GDM1 (cell line): ENCODE measurements at places on chromosomes 2 and 18.
A peak's percentile ranks its signal among the peaks of the same experiment; 100 is the strongest.

DNA sequence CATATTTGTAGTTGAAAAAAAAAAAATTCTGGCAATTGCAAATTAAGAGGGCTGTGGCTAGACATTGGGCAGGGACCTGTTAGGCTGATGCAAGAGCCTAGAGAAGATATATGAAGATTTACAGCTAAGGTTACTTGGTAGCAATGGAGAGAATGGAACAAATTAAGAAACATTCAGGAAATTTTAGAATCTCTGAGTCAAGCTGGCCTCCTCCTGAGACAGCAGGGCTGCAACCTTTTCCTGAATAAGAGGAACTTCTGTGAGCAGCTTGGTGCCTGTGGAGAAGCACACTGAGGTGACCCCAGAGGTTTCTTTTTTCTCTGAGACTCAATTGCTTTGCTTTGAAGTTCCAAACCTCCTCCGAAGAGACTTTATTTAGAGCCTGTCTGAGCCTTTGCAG, 118.6 kb upstream of the LRATD1 start:
- DNase-seq: no peak

DNA sequence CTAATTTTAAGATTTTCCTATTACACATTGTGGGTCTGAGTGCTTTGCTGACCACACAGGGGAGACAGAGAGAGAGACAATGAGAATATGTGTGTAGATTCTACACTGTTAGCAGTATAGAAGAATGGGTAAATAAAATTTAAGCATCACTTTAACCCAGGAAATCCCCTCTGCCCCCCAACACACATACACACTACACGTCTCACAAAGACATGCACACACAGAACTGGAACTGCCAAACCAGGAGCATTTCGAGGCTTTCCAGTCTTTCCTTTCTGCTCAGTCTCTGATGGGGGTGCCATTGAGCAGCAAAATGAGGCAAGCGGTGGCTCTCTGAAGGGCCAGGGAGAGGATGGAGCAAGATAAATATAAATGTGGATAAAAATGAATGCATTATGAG, 2.5 kb downstream of the MERTK start:
- peak; percentile 23 for DNase-seq

DNA sequence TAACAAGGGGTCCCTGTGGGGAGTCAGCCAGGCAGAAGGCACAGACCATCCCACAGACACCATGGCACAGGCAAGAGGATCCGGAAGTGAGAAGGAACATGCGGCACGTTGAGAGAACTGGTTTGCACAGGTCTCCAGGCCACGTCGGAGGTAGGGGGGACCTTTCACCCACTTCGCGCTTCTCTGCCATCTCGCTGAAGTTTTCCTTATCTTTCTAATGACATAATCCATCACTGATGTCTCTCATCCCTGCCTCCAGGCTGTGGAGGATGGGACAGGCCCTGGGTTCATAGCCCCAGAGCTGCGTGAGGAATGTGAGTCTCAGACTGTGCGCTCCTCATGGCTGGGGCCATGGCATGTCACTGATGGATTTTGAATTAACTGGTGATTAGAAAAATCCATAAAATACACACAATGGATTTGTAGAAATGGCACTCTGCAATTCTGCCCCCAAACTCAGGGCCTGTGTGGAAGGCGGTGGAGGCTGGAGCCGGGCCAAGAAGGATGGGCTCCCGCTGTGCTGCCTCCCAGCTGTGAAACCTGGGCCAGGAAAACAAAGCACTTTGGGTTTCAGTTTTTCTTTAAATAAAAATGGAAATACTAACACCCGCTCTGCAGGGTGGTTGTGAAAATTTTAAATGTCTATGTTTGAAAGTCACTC, 113.3 kb upstream of the ALKAL2 start:
- DNase-seq: no peak

- DNase-seq: no peak
Observed at GRCh38 chr18:48848641-48849143, 102.1 kb downstream of the SMAD7 start.

DNA sequence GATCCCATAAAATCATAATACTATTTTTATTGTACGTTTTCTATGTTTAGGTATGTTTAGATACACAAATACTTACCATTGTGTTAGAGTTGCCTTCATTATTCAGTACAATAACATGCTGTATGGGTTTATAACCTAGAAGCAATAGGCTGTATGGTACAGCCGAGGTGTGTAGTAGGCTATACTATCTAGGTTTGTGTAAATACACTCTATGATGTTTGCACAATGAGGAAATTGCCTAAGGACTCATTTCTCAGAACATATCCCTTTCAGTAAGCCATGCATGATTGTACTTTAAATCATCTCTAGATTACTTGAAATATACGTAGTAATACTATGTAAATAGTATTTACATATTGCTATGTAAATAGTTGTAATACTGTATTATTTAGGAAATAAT, 156.7 kb downstream of the CDCA7 start:
- DNase-seq: no peak

DNA sequence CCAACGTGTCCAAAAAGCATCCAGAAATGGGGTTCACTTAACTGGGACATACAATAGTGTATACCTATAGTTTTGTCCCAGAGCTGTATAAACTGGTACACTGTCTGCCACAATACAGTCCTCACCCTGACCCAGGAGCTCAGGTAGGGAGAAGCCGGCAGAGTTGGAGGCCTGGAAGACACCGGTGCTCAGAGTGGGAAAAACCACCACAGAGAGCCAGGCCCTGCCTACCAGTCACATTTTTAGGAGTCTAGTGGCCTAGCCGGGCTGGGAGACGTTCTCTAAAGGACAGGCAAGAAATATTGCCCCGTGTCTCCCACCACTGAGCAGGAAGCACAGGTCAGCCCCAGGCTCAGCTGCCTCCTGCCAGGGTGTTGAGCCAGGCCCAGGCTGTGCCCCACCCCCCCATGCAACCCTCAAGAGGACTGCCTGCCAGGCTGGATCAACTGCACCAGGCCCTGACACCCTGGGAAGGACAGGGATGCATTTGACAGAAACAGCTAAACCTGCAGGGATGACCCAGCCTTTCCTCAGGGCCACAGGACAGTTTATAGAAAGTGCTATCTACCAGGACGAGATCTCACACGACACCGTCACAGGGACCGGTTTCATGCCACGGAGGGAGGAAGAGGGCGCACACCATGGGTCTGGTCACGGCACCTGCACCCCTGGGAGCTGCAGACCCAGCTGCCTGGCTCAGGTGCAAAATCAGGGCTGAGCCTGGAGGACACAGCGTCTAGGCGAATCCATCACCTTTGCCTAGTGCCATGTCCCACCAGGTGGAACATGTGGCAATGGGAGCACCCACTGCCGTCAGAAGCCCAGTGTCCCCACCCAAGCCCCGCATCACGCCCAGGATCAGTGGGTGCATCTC, 89.9 kb downstream of the TMEM18 start:
- no peak for DNase-seq

DNA sequence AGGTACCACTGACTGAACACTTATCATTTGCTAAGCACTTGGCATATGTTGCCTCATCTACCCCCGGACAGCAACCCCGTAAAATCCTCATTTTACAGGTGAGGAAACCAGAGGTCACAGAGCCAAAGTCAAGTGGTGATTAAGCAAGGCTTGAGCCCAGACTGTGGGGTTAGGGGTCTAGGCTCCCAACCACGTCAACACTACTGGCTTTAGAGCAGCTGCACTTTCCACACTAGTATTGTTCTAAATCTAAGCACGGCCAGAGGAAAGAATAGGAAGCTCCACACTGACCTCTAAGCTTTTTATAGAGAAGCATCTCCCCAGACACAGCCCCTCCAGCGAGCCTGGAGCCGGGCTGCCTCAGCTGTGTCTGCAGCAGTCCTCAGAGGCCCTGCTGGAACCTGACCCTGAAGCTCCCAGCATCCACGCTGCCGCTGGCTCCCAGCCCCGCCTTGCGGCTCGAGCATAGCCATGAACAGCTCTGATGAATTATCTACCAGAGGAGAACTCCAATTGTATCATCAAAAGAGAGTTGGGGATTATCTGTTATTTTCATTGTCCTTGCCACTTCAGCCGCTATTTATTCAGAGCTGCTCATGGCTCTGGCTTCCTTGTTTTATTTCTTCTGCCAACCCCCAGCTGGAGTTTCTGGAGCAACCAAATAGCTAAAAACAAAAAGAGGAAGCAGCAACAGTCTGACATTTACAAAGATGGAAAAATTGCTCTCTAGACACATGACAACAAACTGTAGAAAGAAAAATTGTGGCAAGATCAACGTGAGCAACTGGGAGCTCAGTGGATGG, 62.2 kb upstream of the RTN4 start:
- DNase-seq: peak; percentile 46

DNA sequence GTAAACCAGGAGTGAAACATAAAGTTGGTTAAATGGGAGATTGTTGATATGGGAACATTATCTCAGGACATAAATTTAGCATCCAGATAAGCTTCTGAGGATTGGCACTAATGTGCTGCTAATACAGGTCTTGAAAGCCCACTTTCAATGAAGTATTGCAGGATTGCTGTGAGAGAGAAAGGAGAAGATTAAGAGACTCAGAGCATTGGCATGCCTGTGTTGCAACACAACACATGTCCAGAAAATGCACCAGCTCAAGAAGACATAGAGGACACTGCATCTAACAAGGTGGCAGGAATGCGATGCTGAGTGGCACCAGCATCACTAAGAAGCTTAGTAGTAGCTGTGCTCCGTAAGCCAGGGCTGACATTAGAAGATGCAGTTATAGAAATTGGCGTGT, 728.9 kb downstream of the SUCLG1 start:
- no peak for DNase-seq

GRCh38 chr2:28654663-28655320, 96.8 kb upstream of the PPP1CB start:
- no peak for DNase-seq

- DNase-seq: no peak
Observed at GRCh38 chr2:233990261-233990798, 60.2 kb upstream of the SPP2 start.

DNA sequence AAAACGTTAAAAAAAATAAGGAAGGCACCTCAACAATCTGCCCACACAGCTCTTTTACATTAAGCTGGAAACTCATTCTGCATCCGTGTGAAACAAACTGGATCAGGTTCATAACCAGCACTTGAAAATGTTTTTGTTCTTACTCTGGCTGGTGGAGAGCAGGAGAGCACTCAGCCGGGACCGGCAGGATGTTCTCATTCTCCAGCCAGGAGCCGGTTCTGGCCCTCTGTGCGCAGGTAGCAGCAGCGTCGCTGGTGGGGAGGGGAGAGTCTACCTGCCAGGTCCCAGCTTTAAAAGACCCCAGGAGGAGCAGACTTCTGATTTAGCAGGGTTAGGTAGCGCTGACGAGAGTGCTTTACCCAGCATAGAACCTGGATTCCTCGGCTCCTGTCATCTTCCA, 834.9 kb upstream of the SALL3 start:
- no peak for DNase-seq

DNA sequence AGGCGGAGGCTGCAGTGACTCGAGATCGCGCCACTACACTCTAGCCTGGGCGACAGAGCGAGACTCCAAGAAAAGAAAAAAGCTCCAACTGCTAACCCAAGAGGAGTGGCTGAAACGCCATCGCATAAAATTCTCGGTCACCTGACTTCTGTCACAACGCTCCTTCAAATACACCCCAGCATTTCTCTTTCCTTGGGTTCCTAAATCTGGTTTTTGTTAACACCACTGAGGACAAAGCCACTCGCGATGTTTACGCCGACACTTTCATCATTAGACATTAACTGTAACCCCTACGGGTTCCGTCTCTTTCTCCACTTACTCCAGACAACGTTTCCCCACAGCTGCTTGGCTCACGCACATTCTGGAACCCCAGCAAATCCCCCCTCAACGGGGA, 679 bp downstream of the CLK1 start:
- no peak for DNase-seq

DNA sequence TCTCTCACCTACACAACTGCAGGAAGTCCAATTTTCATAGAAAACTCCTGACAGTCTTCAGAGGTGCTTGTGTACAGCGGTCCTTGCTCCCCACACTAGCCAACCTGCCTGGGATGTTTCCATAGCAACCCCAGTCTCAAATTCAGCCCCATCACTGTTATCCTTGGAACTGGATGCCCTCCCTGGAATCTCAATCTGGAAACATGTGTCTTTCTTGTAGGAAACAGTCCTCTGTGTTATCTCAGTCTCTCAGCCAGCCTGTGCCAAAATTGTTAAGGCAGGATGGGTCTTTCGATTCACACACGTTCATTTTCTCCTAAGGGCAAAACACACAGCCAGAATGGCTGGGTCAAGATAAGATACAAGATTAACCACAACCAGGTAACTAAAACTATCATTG, 295.5 kb upstream of the RND3 start:
- DNase-seq: no peak

- no peak for DNase-seq
Observed at GRCh38 chr2:49860834-49861233, 706.5 kb upstream of the FSHR start.

DNA sequence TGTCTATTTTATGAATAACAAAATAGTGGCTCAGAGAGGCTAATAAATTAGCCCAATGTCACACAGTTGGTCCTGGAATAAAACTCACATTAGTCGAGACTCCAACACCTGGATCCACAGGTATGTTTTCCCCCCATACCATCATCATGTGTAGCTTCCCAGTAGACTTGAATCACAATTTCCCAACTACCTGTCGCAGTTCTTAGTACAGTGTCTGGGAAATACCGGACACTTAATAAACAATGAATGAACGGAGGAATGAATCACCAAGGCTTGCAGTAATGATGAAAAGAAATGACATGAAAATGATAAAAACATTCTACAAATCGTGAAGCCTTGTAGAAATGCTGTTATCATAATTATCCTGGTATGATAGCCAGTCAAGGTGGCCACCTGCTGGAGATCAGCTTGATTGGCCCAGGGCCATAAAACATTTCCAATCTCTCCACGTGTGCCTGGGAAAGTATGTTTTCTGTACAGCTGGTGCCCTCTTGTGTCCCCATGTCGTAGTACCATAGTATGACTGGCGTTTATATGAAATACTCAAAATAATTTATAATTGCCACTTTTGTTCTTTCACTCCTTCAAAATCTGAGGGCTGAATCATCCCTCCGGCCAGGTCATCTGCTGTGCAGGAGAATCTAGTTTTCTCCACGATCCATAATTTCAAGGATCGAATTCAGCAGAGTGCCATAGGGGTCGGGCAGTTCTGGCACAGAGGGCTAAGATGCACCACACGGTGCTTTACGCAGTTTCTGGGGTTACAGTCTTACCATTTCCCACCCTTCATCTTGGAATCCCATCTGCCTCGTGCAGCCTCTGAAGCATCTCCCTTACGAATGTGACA, 95.4 kb downstream of the LAMA1 start:
- no peak for DNase-seq

GRCh38 chr2:215215637-215216036, 77.2 kb upstream of the ABCA12 start:
- no peak for DNase-seq
